ENCODE measurements at places on chromosomes 5 and 9.

DNA sequence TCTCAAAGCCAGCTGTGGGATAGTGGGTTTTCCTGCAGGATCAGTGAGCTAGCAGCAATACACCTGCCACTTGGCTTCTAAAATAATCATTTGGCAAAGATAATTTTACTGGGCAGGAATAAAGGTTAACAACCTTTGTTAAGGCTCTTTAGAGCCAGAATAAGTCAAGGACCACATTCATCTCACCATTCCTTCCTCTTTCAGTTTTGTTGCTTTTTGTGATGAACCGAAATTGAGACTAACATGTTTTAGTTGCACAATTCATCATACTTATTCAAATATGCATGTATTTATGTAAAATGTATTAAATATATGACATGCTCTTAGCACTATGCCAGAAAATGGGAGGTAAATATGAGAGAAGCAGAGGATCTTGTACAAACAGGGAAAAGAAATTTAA, 824.4 kb upstream of the TYRP1 start:
- DNase-seq, result no peak

DNA sequence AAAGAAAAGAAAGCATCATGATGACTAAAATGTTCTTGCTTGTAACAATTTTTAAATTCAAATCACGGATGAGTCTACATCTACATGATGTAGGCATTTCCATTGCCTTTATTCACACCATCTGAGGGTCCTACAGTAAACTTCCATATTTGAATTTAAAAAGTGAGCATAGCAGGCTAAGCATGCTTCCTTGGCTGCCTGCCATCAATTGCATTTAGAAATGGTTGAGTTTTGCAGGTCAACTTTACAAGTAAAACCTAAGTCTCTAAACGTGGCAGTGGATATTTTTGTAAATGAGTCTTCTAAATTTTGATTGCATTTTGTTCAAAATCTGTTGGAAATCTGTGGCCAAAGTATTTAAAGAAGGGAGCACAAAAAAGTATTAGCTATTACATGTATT, 136.5 kb upstream of the PTCH1 start:
- DNase-seq, result no peak

DNA sequence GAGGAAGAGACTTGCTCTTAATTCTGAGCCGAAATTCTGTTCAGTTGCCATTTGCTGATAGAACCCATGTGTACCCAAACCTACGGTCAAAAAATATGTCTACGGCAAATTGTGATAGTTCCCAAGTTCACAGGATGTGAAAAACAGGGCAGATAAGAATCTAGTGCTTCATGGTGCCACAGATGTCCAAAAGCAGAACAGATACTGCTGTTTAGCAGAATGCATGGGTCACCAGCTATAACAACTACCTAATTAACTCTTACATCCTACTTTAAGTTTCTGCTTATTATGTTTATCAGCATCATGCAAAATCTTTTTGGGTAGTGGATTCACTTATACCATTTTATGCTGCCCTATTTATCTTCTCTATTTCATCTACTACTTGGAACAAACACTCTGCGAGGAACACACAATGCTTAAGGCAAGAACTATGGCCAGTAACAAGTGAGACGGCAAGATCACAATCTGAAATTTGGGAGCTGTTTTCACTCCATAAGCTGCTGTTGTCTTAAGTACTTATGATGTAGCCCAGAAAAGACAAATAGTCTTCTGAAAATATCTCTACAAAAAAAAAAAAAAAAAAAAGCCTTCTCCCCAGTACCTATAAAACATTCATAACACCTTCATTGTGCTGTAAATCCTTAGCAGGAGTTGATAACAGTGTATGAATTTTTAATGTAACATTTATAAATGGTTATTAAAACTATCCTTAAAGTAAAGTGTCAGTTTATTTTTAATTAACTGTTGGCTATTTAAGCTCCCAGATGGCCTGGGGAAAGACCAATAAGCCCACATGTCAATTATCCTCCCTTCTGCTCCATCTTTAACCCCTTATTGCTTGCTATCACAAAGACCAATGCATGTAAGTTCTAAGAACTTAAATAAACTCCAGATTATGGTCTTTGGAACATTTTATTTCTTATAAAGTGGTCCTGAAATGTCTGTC, 232.3 kb downstream of the TLR4 start:
- DNase-seq, result no peak

- DNase-seq, result no peak
These were observed 210.1 kb downstream of the TRIM32 start for GRCh38 chr9:116897201-116897600.

DNA sequence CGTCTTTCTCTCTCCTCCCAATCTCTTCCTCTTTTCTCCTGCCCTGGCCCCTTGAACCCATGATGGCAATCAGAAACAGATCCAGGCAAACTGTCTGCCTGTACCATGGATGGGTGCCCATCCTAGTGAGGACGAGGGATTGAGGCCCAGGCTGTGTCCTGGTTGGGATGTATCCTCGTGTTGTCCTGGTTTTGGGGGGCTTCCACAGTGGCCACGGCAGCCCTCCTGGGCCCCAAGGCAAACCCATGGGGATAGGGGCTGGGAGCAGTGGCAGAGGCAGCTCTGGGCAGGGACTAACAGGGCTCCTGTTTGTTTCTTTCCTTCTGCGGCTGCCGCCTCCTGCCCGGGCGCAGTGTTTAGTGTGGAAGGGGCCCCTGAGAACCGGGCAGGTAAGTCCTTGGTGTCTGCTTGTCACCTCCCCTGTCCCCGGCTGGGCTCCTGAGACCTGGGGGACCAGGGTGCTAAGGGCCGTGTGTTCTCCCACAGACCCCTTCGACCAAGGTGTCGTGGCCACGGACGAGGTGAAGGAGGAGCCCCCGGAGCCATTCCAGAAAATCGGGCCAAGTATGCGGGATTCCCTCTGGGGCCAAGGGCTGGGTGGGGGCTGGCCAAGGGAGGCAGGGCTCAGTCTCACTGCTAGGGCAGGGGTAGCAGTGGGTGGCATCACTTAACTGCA, 70.0 kb downstream of the AMBP start:
- DNase-seq, result no peak
